RPMI8226 (cell line): ENCODE measurements at places on chromosomes 6 and 20.
A peak's percentile ranks its signal among the peaks of the same experiment; 100 is the strongest.

DNA sequence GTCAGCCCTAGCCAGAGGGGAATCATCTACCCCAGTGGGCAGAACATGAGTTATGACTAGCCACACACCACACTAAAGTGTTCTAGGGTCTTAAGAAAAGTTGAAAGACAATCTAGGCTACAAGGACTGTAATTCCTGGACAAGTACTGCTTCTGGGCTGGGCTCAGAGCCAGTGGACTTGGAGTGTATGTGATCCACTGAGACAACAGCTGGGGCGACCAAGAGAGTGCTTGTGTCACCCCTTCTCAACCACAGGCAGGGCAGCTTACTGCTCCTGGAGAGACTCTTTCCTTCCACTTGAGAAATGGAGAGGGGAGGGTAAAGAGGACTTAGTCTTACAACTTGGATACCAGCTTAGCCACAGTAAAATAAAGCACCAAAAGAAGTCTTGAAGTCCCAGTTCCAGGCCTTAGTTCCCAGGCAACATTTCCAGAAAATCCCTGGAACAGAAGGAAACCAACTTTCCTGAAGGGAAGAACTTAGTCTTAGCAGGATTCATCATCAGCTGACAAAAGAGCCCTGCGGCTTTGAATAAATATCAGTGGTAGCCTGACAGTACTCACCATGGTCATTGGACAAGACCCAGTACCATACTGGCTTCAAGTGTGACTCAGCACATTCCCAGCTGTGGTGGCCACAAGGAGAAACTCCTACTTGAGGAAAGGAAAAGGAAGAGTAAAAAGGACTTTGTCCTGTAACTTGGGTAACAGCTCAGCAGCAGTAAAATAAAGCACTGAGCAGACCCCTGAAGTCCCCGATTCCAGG is 355.1 kb upstream of the ADGRB3 start:
- no peak for DNase-seq

- DNase-seq, result no peak
Measured at GRCh38 chr20:31560746-31561598, 44.1 kb upstream of the ID1 start.

DNA sequence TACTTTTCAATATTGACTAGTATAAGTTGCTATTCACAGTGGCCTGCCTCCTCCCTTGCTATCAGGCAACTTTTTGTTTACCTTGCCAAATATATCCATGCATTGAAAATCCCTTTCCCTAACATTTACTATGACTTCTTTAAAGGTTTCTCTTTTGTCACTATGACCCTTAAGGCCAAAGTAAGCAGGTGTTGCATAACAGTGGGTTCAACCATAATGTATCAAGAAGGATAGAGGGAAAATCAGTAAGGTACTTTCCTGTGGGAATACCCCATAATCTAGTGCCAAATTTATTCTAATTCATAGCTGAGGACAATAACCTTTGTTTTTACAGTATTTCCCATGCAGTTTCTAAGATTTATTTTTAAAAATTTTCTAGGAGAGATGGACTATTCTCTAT is 527.6 kb downstream of the CDKAL1 start:
- no peak for DNase-seq

GRCh38 chr20:62906647-62907375 is 19.5 kb downstream of the DIDO1 start:
- DNase-seq, result no peak

DNA sequence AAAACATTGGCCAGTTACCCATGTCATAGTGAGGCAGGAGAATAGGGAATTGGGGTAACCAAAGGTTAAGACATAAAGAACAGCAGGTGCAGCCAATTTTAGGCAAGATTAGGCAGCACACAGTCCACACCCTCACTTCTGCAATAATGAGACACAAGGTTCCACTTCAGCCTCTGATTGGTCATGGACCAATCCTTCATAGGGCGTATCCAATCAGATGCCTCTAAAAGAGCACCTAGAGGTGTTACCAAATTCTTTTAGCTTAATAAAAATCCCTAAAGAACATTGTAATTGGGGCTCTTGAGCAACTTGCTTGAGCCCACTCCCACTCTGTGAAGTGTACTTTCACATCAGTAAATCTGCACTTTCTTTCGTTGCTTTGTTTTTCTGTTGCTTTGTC is 302.4 kb downstream of the PREX1 start:
- no peak for DNase-seq

GRCh38 chr20:32495217-32495565 is 89.9 kb downstream of the NOL4L start:
- no peak for DNase-seq

- no peak for DNase-seq
Measured at GRCh38 chr20:64041040-64041780, 5.2 kb downstream of the C20orf204 start.

- DNase-seq, result no peak
Measured at GRCh38 chr6:100216760-100217159, 222.7 kb upstream of the MCHR2 start.

DNA sequence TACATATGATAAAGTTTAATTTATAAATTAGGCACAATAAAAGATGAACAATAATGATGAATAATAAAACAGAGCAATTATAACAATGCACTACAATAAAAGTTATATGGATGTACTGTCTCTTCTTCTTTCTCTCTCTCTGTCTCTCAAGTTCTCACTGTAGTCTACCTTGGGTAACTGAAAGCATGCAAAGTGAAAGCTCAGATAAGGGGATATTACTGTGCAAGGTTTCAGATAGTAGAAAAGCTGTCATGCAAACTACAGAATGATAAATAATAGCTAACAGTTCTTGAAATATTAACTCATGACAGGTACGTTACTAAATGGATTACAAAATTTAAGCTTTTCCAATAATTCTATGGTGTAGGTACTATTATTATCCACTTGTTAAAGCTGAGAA is 311.9 kb upstream of the PRDM1 start:
- DNase-seq, result no peak

DNA sequence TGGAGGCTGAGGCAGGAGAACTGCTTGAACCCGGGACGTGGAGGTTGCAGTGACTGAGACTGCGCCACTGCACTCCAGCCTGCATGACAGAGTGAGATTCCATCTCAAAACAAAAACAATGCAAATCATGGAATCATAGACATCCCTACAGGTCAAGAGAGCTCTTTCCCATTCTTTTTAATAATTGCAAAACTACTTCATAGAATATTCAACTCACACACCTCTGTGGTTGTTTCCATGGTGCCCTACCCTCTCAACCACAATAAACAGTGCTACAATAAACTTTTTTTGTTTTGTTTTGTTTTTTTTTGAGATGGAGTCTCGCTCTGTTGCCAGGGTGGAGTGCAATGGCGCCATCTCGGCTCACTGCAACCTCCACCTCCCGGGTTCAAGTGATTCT is 11.8 kb upstream of the ADNP start:
- no peak for DNase-seq

GRCh38 chr6:98967616-98968015 is 19.9 kb upstream of the FBXL4 start:
- no peak for DNase-seq

DNA sequence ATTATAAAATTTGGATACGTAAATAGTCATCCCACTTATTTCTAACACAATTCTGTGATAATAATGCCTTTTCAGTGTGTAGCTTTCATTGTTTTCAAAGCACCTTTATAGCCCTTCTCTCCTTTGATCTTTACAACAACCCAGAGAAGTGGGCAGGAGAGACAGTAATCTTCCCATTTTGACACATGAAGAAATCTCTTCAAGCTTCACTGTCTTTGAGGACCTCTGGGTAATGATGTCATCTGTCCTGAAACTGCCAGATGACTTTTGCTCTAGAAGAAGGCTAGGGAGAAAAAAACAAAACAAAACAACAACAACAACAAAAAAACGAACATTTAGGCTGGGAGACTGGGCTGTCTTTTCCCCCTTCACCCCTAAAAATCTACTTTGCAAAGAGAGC is 203.0 kb downstream of the KCNQ5 start:
- DNase-seq, result no peak

DNA sequence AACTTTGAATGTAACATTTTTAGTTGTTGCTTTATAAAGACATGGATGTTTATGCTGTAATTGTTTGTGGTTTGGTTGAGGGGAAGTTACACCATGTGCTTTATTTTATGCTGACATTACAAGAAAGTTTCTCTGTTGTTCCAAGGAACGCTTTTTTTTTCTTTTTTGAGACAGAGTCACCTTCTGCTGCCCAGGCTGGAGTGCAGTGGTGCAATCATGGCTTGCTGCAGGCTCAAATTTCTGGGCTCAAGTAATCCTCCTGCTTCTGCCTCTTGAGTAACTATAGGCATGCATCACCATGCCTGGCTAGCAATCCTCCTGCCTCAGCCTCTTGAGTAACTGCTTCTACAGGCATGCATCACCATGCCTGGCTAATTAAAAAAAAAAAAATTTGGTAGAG is 21.0 kb upstream of the IFNGR1 start:
- DNase-seq, result peak; percentile 45

GRCh38 chr6:79864421-79864820 is 82.9 kb downstream of the ELOVL4 start:
- no peak for DNase-seq

DNA sequence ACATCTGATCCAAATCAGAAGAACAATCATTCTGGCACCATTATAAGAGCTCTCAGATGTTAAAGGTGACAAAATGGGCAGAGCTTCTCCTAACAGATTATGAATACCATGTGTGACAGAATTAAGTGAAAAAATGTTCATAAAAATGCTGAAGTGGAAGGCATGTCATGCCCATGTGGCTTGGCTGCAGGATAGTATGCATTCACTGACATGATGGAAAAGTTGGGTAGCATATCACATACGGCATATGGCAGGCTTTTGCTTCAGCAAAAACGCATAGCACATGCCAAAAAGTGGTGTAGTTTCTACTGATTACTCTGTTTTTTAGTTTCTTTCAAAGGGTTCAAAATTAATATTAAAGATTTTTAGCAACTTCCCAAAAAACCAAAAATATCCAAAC is 731.5 kb upstream of the EPHA7 start:
- no peak for DNase-seq

DNA sequence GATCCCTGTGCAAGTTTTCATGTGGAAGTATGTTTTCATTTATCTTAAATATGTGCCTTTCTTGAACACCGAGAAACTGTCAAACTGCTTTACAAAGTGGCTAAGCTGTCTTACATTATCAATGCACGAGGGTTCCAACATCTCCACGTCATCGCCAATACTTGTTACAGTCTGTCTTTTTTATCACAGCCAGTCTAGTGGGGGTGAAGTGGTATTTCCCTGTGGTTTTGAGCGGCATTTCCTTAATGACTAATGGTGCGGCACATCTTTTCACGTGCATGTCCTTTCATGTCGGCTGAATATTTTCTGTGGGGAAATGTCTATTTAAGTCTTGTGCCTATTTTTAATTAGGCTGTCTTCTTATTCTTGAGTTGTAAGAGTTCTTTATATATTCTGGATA is 280.4 kb downstream of the FOXC1 start:
- DNase-seq, result no peak

DNA sequence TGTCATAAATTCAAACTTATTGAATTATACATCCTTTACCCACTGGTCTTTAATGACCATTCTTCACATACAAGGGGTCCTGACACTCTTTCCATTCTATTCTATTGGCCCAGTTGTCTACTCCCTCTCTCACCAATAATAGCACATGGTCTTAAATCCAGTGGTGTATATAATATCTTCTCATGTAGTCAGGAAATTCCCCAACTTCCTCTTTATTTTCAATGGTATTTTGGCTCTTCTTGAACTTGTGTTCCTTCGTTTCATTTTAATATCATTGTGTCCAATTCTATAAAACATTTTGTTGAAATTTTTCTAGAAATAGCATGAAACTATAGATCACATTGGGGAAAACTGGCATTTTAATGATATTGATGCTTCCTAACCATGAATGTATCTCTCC is 36.8 kb downstream of the PSMB9 start:
- no peak for DNase-seq

- DNase-seq, result no peak
Measured at GRCh38 chr20:63322933-63323273, 29.9 kb downstream of the COL20A1 start.

- DNase-seq, result peak; percentile 87
Measured at GRCh38 chr6:40695114-40695513, 108.0 kb upstream of the LRFN2 start.

DNA sequence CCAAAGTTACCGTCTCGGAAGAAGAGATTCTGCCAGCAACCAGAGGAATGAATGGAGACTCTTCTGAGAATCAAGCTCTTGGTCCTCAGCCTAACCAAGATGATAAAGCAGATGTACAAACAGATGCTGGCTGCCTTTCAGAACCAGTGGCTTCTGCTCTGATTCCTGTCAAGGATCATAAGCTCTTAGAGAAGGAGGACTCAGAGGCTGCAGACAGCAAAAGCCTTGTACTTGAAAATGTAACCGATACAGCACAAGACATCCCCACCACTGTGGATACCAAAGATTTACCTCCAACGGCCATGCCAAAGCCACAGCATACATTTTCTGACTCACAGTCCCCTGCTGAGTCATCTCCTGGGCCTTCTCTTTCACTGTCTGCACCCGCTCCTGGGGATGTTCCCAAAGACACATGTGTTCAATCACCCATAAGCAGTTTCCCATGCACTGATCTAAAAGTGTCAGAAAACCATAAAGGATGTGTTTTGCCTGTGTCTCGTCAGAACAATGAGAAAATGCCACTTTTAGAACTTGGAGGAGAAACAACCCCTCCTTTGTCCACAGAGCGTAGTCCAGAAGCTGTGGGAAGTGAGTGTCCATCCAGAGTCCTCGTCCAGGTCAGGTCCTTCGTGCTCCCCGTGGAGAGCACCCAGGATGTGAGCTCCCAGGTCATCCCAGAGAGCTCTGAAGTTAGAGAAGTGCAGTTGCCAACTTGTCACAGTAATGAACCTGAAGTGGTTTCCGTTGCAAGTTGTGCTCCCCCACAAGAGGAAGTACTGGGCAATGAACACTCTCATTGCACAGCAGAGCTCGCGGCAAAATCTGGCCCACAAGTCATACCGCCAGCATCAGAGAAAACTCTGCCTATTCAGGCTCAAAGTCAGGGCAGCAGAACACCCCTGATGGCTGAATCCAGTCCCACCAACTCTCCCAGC is 109.6 kb downstream of the RTN4IP1 start:
- DNase-seq, result peak; percentile 38

- DNase-seq, result peak; percentile 58
Measured at GRCh38 chr20:49888212-49889000, 26.9 kb downstream of the SPATA2 start.

- no peak for DNase-seq
Measured at GRCh38 chr6:106628658-106629102, 618 bp downstream of the RTN4IP1 start.

- no peak for DNase-seq
Measured at GRCh38 chr6:20915156-20915555, 380.9 kb downstream of the CDKAL1 start.
